ENCODE measurements at places on chromosomes 16 and 17. TPM values are rescaled to one million over a fixed set of nuclear protein-coding genes. Genes with fewer than 3 reads are reported as not detected.

- DNase-seq, result no peak
Measured at GRCh38 chr16:65884018-65884417, 482.5 kb upstream of the CDH5 start.

DNA sequence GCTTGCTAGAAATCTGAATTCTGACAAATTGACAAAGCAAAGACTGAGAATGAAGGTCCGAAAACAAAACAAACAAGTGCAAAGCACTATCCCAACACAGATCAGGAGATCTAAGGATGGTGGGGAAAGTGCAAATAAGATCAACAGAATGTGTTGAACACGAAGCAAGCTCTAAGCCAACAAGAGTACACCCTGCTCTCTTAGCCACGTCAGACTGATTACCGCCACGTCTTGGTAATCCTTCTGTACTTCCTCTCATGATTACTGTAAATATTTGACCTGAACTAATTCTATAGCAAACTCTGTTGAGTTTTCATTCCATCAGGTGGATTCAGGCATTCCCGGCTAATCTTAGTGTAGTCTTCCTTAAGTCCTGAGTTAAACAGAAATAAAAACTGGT is 34.3 kb upstream of the ERCC4 start:
- no peak for DNase-seq

DNA sequence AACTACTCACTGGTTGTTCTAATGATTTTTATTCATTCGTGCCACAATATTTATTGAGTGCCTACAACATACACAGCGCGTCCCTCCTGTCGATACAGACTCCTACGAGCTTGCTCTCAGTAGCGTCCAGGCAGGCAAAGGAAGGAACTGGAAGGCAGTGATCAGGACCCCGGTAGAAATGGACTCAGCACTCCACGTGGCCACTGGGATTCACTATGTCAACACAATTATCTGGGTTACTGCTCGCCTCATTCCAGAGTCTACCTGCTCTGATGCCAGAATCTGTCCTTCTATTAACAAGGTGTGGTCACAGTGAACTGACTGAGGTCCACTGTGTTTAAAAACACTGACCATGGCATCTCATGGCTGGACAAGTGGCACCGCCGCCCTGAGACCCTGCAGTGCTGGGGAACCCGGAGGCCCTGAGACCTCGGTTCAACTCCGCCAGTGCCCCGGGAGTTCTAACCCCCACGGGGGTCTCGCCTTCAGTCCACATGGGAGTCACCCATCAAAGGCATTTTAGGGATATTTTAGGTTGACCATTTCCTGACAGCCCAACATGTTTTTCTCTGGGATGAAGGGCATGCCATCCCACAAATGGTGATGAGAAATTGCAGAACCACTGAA is 71.4 kb downstream of the ZFHX3 start:
- DNase-seq, result no peak

GRCh38 chr17:64685705-64686104 is 23.6 kb upstream of the SMURF2 start:
- no peak for DNase-seq

The CHD9NB gene
- 0.48 TPM for total RNA-seq

DNA sequence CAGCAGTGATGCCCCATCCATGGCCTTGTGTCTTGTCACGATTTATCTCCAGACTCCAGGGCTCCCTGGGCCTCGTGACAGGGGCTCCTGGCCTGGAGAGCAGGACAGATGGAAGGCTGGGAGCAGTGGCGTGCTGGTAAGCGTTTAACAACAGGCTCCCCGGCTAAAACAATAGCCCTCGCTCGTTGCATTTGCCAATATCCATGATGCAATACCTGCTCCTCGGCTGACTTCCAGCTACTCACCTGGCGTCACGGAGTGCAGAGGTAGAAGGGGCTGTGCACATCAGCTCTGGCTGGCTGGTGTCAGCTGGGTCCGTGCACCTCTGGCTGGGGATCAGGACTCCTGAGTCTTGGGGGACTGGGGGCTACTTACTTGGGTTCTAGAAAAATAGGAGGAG is 1.5 kb upstream of the BICDL2 start:
- no peak for DNase-seq

DNA sequence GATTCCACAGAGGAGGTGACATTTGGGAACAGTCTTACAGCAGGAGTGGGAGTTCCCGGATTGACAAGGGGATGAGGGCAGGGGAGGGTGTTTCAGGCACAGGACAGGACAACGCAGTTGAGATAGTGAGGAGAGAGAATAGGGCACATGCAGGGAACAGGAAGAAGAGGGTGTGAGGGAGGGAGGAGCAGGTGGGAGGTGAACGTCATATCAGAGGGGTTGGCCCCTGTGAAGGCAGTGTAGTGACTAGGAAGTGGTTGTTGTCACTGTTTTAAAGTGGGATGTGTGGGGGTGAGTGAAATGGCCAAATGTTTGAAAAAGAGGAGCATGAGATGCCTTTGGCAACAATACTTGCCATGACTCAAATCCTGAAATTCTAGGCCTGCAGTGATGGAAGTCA is 12.2 kb downstream of the PRKCB start:
- DNase-seq, result no peak

Measured in mesenteric fat pad (tissue), 1 donor.